GOT3 (cell line): ENCODE measurements at places on chromosomes 5 and 9.

- DNase-seq: no peak
Observed at GRCh38 chr5:89246864-89247263, 363.9 kb upstream of the MEF2C start.

GRCh38 chr5:64958757-64959391, 190.1 kb downstream of the CWC27 start:
- DNase-seq: no peak

GRCh38 chr5:38678076-38678475, 121.6 kb upstream of the LIFR start:
- DNase-seq: no peak

DNA sequence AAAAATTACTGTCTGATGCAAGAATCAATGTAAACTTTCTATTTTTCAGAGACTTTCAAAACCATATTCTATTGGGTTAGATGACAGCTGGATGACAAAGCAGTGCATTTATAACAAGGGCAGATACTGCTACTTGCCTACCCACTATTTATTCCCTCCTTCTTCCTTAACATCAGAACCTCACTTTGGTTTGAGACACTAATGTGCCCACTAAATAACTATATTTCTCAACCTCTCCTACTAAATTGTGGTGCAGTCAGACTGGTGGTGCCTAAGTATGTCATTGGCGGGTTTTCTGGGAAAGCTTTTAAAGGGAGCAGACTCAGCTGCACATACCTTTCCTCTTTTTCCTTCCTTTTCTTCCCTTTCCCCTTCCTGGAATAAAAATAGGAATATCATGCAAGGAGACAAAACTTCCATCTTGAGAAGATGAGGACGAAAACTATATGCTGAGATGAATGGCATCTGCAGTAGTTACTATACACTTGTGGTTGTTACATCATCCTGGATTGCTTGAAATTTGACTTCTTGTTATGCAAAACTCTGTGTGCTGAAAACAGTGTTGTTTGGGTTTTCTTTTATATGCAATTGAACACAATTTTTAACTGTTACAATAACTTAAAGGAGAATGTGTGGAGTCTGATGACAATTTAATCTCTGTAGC, 43.8 kb downstream of the PRR16 start:
- no peak for DNase-seq

DNA sequence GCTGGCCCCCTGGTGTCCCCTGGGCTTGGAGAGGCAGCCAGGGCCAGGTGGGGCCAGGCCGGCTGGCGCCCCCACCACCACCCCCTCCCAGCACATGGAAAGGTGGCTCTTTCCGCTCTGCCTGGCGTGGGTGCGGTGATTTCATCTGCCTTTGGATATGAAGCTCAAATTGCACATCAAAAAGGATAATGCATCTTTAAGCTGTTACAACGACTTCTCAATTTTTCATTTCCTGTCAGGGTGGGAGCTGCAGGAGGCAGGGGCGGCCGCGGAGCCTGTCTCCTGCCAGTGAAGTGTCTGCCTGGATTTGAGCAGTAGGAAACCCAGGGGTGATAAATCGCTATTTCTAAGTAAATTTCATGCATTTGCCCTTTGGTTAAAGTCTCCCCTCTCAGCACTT, 169.2 kb upstream of the MVB12B start:
- no peak for DNase-seq

DNA sequence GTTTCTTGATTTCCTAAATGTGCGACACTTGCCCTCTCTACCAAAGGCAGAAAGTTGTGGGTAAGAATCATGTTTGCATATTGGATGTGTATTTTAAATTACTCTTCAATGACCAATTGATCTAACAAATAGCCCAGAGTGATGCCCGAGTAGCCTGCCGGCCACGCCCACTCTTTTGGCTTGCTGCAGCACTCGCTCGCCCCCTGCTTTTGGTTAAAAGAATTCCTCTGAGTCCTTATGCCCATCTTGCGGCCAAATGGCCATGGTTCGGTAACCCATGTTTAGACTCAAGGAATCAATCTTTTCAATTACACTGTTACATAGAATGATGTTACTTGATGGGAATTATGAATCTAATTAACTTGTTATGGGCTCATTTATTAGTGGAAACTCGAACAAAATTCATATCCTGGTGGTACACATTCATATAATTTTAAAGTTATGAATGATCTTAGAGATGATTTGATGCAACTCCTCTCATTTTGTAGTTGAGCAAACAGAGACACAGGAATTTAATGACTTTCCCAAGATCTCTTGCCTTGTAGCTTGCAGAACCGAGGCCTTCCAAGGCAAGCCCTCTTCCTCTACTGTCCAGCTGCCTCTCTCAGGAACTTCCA, 36.5 kb downstream of the PPIC start:
- DNase-seq: no peak

GRCh38 chr9:116843863-116844620, 156.9 kb downstream of the TRIM32 start:
- DNase-seq: no peak

DNA sequence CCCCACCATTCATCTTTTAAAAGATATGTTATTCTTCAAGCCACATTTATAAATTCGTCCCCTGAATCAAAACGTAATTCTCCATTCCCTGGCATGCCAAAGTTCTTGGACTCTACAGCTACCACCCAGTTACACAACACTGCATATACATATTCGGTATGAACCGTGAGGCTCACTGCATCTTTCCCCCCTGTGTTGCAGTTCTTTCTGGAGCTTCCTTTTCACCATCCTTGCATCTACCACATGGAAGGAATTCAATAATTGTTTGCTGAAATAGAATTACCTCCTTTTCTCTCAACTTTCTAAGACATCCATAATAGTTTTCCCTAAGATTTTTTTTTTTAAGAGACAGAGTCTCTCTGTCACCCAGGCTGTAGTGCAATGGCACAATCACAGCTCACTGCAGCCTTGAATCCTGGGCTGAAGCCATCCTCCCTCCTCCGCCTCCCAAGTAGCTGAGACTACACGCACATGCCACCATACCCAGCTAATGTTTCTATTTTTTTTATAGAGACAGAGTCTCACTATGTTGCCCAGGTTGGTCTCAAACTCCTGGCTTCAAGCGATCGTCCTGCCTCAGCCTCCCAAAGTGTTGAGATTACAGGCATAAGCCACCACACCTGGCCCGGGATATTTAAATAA, 3.3 kb downstream of the LPAR1 start:
- DNase-seq: no peak

GRCh38 chr5:179430193-179431175, 85.2 kb upstream of the ADAMTS2 start:
- no peak for DNase-seq

DNA sequence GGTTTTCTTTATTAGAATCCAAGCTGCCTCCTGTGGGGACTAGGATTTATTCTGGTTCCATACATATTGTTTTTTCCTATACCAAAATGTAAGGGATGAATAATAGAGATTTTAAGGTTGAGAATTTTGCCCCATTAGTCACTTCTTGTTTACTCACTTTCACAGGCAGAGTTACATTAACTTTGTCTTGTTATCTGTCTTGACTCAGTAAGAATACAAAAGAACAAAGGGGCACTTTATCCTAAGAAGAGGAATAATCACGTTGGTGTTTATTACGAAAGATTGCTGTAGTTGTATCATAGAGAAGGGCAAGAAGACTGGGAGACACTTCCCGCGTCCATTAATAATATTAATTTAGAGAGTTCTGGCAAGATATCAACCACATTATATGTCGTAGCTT, 599.7 kb upstream of the FTMT start:
- DNase-seq: no peak

- no peak for DNase-seq
Observed at GRCh38 chr9:81560851-81561732, 128.3 kb downstream of the TLE1 start.

GRCh38 chr9:35070823-35071813, 1.3 kb downstream of the VCP start:
- DNase-seq: no peak

DNA sequence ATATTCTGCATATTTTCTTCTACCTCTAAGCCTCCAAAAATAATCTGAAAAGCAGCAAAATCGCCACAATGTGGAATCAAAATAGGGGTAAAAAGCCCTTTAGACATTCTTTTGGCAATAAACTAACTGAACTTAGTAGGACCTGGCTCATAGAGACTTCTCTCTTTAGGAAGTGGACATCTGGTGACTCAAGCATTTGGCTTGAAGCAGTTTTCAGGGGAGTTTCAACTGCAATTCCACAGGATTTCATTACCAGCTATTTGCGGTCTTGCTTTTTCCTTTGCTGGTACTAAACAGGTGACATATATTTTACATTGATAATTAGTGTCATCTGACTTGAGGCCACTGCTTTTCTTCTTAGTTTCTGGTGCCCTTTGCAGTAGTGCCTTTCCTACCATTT, 173.2 kb upstream of the FBN2 start:
- no peak for DNase-seq

- no peak for DNase-seq
Observed at GRCh38 chr5:14226149-14226548, 83.0 kb downstream of the TRIO start.

DNA sequence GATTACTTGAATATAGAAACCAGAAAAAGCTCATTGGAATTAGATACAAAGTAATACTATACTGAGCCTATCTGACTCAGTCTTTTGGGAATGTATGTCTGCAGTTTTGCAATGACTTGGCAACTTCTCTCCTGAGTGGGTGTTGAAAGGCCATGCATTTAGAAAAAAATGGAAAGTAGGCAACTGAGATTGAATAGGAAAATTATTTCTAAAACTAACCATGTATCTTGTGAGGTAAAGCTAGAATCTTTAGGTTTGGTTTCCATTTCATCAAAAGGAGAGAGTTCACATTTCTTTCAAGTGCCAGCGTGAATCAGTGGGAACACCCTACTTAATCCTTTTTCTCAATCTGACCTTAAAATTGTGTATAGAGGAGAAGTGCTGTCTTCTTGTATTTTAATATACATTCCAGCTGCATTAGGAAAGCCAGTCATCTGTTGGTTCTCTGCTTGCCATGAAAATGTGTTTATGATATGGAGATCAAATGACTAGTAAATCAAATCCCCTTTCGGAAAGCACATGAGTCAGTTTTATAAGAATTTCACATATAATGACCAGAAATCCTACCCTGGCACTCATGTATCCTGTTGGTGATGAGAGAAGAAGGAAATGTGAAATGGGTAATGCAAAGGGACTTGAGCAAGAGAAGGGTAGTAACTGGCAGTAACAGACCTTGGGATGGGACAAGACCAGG, 30.4 kb downstream of the NFX1 start:
- DNase-seq: no peak

- no peak for DNase-seq
Observed at GRCh38 chr9:119453490-119453911, 84.3 kb upstream of the BRINP1 start.

- DNase-seq: no peak
Observed at GRCh38 chr5:143065996-143066522, 295.9 kb downstream of the ARHGAP26 start.

DNA sequence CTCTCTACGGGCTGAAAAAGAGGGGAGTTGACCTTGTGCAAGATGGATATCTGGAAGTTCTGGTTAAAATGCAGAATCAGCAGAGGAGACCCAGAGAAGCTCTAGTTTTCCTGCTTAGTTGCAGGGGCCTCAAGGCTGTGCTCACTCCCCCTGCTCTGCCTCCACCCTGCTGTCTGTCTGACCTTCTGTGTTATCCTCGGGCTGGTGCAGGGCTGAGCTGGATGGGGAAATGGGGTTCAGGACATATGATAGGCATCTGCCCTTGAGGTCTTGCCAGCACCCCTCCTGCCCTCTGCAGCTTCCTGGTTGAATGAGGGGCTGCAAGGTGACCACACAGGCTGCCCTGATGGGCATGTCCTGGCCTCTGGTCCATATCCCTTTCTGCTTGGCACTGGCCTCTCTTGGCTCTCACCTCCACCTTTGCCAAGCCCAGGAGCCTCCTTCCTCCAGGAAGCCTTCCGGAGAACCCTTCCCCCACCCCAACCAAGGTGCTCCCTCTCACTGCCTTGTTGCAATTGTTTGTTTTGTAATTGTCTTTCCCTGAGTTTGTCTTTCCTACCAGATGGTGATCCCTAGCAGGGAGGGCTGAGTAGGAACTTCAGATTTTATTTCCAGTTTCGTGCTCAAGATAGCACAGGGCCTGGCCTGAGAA, 1.3 kb downstream of the TMEM268 start:
- DNase-seq: no peak

DNA sequence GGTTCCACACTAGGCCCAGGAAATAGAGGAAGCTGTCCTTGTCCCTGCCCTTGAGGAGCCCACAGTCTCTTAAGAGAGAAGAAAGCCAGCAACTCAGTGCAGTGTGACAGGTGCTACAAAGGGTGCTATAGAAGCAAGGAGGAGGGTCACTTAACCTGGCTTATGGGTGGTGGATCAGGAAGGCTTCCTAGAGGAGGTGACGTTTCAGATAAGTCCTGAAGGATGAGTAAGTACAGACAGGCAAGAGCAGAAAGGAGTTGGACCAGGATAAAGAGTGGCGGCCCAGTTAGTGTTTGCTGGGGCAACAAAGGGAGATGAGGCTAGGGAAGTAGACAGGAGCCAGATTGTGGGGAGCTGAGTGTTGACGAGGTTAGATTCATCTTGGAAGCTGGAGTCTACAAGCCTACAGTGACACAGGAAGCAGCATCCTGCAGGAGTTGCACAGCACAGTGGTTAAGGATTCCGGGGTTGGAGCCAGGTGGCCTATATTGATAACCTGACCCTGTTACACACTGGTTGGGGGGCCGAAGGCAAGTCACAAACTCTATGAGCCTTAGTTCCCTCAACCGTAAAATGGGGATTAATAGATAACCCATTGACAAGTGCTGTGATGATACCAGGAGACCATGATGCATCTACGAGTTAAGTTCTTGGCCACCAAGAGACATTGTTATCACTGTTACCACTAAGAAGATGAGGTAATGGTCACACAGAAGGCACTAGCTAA, 5.4 kb upstream of the LHX6 start:
- no peak for DNase-seq

DNA sequence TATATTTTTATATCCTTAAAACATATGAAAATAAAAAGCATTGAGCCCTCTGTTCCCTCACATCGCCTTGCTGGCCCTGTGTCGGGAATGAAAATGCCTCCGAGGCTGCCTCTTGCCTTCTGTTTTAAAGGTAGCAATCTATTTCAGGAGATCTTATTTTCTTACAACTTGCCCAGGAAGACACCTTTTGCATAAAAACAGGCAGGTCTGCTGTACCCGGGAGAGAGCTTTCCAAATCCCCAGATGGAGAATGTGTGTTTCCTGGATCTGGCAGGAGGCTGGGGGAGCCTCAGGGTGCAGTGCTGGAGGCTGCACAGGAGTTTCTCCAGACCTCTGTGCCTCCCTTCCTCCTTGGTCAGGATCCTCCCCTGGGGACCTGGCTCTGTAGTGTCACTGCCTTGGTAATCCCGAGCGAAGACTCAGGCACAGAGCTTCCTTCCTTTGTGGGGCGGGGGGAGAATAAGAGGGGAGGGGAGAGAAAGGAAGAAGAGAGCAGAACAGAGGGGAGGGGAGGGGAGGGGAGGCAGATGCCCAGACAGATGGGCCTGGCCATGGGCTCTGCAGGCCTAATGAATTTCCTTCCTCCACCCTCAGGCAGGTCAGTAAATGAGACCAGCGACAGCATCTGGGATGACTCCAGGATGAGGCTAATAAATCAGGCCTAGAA, 104.0 kb upstream of the BOD1 start:
- no peak for DNase-seq

DNA sequence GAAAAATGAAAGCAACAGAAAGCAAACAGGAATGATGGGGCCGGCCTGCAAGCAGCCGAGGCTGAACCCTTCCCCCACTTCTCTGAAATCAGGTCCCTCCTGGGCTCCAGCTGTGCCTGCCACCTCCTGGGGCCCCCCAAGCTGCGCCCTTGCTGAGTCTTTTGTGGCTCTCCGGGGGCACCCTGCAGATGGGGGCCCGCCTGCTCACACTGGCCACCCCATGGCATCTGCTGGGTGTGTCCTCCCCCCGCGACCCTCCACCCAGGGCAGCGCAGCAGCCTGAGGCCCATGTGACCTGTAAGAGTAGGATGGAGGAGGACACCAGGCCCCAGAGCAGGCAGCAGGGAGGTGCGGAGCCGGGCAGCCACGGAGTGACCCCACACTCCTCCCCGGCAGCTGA, 5.7 kb downstream of the GPSM1 start:
- DNase-seq: no peak
